Astrocyte (in vitro differentiated cells and primary cell): ENCODE measurements at places on chromosomes 5 and 9. TPM values are rescaled to one million over a fixed set of nuclear protein-coding genes. Genes with fewer than 3 reads are reported as not detected.

- peak; percentile 32 for DNase-seq
Observed at GRCh38 chr5:11619339-11620024, 284.8 kb downstream of the CTNND2 start.

GRCh38 chr9:119195521-119195920 is 173.7 kb downstream of the BRINP1 start:
- no peak for DNase-seq

GRCh38 chr5:154242964-154243376 is 52.4 kb downstream of the GALNT10 start:
- no peak for DNase-seq

GRCh38 chr5:67031692-67032091 is 164.9 kb downstream of the CD180 start:
- no peak for DNase-seq

- DNase-seq = no peak
Observed at GRCh38 chr5:5005353-5005752, 134.8 kb upstream of the ADAMTS16 start.

DNA sequence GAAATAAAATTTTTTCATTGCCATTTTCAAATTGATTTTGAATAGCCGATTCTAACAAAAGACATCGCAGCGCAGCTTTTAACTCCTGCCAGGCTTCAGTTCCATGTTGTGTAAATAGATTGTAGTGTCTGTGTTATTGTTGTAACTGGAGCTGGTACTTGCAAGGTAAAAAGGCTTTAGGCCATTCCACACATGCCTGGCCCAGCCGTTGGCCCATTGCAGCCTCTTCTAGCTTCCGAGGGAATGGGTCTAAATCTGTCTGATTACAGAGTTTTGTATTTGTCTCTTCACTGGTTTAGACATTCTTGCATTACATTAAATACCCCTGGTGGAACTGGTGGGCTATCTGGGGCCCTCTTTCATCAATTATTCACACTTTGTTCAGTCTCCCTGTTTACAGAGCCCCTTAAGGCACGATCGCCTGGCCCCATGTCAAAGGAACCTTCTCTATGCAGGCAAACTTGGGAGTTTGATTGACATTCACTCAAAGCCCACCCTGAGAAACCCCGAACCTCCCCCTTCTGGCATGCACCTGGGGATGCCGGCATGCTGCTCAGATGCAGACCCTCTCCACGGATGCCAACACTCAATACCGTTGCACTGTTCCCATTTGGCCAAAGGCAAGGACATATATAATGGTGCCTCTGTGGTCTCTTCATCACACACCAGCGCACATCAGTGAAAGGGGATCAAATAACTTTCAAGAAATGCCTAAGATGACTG is 281.7 kb upstream of the IRX2 start:
- no peak for DNase-seq

Gene MUSK
- not detected in 2 replicates for total RNA-seq

Gene GFI1B
- not detected in 2 replicates for total RNA-seq
